ENCODE measurements at places on chromosomes 12 and 14.

GRCh38 chr14:36654794-36655381 lies 6.8 kb upstream of the PAX9 start:
- DNase-seq: no peak

DNA sequence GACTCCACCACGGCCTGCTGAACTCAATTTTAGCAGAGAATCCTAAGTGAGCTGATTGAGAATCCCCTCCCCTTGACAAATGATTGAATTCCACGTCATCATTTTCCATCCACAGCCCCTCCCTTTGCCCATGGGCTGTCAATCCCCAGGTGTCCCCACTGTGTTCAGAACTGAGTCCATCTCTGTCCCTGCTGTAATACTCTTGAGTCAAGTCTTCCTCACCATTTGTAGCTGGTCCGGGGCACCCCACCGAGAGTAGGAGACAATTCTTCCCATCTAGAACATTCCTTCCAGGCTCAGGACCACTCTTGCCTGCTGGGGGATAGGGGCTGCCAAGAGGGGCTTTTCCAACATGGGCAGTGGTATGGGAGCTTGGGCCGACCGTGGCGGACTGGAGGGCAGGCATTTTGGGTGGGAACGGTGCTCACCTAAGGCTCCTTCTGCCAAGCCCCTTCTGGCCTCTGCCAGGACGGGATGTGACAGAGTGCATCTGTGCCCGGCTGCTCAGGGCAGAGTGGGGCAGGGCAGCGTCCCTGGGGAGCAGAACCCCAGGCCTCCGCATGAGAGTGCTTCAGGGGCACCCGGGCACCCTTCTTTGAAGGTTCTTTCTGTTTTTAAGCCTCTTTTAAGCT lies 218.1 kb upstream of the RTL1 start:
- DNase-seq: no peak

DNA sequence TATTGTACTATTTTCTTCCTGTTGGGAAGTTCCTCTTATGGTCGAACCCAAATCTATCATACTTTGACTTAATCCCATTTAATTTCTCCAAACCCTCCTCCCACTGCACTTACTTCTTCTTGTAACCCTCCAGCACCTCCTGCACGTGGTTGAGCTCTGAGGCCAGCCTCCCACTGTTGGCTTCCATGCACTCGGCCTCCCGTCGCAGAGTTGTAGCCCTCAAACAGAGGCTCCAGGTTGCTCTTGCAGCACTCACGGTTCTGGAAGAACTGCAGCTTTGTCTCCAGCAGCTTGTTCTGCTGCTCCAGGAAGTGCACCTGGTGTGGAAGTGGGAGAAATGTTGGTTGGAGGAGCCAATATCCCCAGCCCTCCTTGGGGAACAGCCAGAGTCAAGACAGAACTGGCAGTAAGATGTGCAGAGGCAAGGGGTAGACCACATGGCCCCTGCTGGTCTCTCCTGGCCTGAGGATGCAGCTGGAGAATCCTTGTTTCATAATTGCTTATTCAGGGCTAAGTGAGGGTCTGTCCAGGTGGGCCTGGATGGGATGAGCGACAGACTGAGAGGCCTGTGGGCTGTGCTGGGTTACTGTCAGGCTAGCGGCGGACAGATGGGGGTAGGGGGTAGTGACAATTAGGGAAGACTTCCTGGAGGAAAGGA lies 18.4 kb upstream of the KRT86 start:
- DNase-seq: no peak

- peak; percentile 20 for DNase-seq
Measured at GRCh38 chr14:66442953-66443571, 43.1 kb upstream of the CCDC196 start.

- DNase-seq: no peak
Measured at GRCh38 chr12:76274420-76275083, 73.7 kb downstream of the BBS10 start.

GRCh38 chr14:23319746-23320583 lies 1.3 kb upstream of the PABPN1 start:
- DNase-seq: no peak

DNA sequence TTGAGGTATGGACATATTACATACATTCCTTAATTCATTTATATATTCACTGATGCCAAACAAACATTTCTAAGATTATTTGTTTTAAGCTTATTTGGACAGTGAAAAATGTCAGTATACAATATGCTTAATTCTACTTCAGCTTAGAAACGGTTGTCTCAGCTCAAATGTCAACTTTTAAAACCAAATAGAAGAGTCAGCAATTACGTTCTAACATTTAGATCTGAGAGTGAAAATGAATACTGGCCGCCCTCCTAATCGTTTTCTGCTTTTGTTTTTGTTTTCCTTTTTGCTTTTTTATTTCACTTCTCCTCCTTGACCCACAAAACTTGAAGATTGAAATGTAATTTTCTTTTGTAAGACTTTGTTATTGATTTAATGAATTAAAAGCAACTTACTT lies 19.7 kb upstream of the RERG start:
- DNase-seq: no peak

- no peak for DNase-seq
Measured at GRCh38 chr12:41924111-41924510, 220.6 kb downstream of the GXYLT1 start.

DNA sequence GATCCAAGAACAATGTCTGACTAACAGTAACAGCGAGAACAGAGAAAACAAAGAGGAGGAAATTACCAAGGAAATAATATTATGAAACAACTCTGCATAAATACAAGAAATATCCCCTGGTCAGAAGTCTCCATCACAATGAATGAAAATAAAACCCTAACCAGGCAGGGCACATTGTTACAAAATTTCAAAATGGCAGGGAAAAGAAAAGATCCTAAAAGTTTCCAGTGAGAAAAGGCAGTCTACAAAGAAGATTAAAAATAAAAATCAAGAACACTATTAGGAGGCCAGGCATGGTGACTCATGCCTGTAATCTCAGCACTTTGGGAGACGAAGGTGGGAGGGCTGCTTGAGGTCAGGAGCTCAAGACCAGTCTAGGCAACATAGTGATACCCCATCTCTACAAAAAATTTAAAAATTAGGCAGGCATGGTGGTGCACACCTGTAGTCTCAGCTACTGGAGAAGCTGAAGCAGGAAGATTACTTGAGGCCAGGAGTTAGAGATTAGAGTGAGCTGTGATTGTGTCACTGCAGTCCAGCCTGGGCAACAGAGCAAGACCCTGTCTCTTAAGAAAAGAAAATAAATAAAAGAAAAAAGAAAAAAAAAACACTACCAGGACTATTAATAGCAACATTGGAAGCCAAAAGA lies 47.8 kb downstream of the FERMT2 start:
- DNase-seq: no peak

GRCh38 chr12:19260135-19260534 lies 130.6 kb downstream of the PLEKHA5 start:
- no peak for DNase-seq

DNA sequence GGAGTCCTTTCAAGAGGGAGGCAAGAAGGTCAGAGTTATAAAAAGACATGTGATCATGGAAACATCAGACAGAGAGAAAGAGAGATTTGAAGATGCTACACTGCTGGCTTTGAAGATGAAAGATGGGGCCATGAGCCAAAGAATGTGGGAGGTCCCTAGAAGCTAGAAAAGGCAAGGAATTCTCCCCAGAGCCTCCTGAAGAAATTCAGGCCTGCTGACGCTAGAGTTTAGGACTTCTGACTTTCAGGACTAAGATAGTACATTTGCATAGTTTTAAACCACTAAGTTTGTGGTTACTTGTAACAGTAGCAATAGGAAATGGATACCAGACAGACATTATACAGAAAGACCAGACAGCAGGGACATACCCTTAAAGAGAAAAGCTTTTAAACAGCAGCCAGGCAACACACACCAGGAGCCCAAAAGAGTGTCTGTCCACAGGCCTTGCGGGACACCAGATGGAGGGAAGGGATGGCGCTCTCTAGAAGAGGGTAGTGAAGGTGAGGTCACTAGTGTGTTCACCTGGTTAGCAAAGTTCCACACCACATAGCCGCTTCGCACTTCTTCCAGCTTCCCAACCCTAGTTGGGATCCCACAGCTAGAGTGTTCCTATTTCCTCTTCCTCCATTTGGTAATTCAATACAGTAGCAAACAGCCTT lies 29.7 kb upstream of the CEBPE start:
- no peak for DNase-seq

- no peak for DNase-seq
Measured at GRCh38 chr14:55713486-55713885, 133.5 kb downstream of the KTN1 start.

- no peak for DNase-seq
Measured at GRCh38 chr14:35571598-35571997, 37.6 kb downstream of the INSM2 start.

- peak; percentile 73 for DNase-seq
Measured at GRCh38 chr12:71469258-71469750, 29.7 kb downstream of the LGR5 start.

- no peak for DNase-seq
Measured at GRCh38 chr12:121748571-121749265, 36.2 kb downstream of the TMEM120B start.

GRCh38 chr12:31278424-31278823 lies 47.5 kb downstream of the SINHCAF start:
- no peak for DNase-seq

GRCh38 chr12:12433203-12433731 lies 76.4 kb downstream of the BORCS5 start:
- no peak for DNase-seq

DNA sequence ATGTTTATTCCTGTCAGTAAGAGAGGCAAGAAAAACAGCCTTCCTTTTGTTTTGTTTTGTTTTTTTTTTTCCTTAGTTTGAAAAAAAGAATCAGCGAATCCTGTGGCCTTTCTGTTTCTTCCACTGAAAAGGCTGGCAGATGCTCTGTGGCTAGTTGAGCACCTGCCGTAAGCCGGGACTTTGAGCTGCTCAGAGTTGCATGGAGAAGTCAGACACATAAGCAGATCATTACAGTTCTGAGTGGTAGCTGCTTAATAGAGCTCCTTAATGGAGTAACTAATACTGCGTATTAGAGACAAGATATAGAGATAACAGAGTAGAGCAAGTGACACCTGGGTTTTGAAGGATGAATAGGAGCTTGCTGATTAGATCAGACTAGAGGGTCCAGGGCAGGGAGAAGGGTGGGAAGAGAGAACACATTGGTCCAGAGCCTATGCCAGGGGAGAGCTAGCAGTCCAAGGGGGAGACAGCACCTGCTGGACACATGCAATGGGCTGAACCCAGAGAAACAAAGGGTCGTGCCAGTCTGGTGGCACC lies 129.4 kb downstream of the TSPAN9 start:
- DNase-seq: no peak

- no peak for DNase-seq
Measured at GRCh38 chr12:47799357-47799955, 20.2 kb downstream of the HDAC7 start.

DNA sequence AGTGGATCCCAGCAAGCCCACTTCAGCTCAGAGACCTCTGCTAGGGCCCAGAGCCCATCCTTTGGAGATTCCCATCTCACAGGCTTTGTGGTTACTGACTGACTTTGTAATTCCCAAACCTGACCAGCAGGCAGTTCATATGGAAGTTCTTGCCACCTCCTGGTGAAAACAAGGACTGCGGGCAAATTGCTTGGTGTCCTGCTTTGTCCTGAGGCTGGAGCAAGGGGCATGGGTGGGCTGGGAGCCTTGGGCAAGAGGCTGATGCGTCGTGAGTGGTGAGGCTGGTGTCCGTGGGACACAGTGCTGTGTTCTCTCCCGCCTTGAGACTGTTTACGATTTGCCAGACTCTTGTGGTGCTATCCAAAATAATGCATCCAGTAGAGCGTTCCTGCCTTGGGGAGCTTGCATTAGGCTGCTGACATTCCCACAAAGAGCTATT lies 91.0 kb downstream of the LRRC74A start:
- DNase-seq: peak; percentile 59

GRCh38 chr14:87809261-87809660 lies 183.7 kb downstream of the GALC start:
- no peak for DNase-seq

GRCh38 chr12:111435661-111436201 lies 30.0 kb downstream of the SH2B3 start:
- no peak for DNase-seq

- DNase-seq: no peak
Measured at GRCh38 chr14:77143071-77143470, 1.5 kb upstream of the ZDHHC22 start.

DNA sequence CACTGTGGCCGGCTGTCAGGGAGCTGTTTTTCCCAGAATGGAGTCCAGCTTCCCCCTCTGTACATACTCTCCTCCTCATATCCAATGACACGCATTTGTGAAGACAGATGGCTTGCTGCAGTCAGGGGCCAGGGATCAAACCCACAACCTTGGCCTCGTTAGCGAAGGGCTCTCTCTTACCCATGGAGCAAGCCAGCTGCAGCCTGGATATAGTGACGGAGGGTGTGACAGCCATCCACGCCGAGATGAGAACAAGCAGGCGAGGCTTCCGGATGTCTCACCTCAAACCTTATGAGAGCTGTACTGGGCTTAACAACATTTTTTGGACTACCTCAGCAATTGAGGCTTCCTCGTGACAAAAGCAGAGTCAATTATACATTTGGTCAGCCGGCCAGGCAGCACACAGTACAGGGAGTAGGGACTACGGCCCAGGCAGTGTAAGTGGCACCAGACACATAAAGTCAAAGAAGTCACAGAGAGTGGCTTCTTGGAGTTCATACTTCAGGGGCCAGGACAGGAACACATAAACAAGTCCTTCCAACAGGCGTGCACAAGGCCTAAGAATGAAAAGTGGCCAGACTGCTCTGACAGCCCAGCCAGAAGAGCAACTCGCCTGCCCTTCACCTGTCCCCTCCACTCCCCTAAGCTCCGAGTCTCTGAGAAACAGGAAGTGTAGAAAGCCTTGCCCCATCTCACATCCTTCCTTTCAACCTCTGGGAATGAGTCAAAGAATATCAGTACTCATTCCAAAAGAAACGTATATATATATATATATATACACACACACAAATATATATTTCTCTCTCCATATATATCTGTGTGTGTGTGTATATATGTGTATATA lies 115.1 kb downstream of the TTC7B start:
- no peak for DNase-seq

GRCh38 chr12:12072064-12072760 lies 1.5 kb downstream of the BCL2L14 start:
- DNase-seq: no peak

DNA sequence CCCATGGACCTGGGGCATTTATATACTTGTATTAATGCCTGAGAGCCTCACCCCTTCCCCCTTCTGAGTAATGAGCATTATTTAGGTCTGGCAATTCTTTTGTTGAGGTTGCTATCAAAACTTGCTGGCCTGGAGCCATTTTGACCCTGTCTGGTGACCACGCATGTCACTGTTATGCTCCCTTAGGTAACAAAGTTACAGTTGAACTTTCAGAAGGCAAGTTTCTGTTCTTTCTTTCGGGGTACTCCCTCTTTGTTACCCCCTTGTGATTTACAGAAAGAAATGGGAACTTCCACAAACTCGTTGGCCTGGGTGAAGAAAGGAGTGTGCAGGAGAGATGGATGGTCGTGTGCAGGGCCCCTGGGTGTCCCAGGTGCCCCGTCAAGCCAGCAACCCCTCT lies 305.4 kb downstream of the DPF3 start:
- no peak for DNase-seq

- DNase-seq: no peak
Measured at GRCh38 chr12:56599041-56599440, 31.1 kb downstream of the BAZ2A start.

- no peak for DNase-seq
Measured at GRCh38 chr14:90179357-90179756, 77.0 kb upstream of the PSMC1 start.

Measured in T1000 (cell line).